ENCODE measurements at places on chromosomes 5 and 9.
A peak's percentile ranks its signal among the peaks of the same experiment; 100 is the strongest.

- DNase-seq, result no peak
Observed at GRCh38 chr5:72030237-72030636, 77.0 kb upstream of the MAP1B start.

- DNase-seq, result no peak
Observed at GRCh38 chr5:147156012-147156411, 78.8 kb upstream of the STK32A start.

DNA sequence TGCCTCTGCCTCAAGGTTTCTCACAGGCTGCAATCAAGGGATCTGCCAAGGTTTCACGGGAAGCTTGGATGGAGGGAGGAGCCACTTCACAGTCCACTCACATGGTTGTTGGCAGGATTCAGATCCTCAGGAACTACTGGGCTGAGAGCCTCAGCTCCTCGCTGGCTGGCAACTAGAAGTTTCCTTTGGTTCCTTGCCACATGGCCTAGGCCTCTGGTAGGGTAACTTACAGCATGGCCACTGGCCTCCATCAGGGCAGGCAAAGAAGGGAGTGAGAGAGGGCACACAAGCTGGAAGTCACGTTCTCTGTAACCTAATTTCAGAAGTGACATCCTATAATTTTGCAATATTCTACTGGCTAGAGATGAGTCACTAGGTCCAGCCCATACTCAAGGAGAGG, 32.2 kb downstream of the SPOCK1 start:
- peak; percentile 8 for DNase-seq

GRCh38 chr9:81182431-81182830, 506.9 kb downstream of the TLE1 start:
- peak; percentile 49 for DNase-seq

GRCh38 chr5:2900360-2900759, 148.9 kb upstream of the IRX2 start:
- DNase-seq, result no peak

GRCh38 chr9:79701651-79702050, 129.9 kb downstream of the TLE4 start:
- DNase-seq, result no peak

DNA sequence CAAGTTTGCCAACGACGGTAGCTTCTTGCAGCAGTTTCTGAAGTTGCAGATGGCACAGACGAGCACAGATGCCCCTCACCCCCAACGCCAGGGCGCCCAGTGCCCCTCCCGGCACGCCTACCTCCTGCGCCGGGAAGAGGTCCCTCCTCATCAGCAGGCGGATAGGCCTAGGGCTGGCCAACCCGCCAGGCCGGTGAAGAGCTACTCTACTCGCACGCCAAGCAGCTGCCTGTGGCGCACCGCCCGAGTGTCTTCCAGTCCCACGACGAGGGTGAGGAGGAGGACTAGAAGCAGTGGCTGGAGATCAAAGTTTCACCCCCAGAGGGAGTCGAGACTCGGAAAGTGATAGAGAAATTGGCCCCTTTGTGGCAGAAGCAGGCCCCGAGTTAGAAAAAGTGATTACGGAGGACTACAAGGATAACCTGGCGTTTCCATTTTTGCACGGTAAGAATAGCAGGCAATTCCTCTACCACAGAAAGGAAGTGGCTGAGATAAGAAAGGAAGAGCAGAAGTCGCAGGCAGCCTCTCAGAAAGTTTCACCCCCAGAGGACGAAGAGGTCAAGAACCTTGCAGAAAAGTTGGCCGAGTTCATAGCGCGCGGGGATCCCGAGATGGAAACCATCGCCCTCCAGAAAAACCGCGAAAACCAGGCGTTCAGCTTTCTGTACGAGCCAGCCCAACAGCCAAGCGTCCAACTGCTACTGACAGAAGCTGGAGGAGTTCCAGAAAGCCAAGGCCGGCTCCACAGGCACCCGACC, 170.4 kb downstream of the HINT1 start:
- DNase-seq, result no peak

DNA sequence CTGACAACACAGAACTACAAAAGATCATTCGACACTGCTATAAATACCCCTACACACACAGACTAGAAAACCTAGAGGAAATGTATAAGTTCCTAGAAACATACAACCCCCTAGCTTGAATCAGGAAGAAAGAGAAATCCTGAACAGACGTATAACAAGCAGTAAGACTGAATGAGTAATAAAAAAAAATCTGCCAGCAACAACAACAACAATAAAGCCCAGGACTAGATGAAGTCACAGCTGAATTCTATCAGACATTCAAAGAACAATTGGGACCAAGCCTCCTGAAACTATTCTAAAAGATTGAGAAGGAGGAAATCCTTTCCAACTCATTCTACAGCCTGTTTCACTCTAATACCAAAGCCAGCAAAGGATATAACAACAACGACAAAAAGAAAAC, 68.2 kb upstream of the SLIT3 start:
- DNase-seq, result no peak

DNA sequence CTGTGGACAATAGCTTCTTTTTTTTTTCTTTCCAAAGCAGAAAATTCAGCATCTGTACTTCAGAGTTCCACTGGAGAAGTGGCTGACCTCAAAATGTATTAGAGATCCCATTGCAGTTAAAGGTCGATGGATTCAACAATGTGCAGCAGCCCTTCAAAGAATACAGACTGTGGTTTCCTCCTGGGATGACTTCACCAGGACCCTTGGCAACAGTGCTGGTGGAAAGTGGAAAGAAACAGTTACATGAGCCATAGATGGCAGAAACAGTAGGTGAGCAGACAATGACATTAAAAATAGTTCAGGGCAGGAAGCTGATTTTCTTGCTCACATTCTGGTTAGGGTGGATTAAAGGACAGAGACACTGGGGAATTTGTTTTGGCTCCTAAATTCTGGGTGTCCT, 62.4 kb downstream of the SLC28A3 start:
- no peak for DNase-seq

- DNase-seq, result no peak
Observed at GRCh38 chr5:176736931-176737745, 73.2 kb upstream of the UNC5A start.

DNA sequence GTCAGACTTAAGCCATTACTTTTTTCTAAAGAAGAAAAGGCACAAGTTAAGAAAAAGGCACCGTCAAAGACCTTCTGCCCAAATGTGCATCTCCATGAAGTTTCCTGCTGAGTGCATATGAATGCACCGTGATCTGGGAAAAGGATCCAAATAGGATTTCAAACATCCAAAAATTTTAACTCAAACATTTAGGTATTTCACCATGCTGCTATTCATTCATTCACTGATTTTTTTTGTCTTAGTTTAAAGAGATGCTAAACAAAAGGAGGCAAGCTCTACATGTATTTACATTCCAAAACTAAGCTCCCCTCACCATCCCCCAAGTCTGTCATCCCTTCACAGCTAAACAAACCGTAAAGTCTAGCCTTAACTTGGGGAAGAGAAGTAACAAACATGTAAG, 291.9 kb downstream of the ARL15 start:
- DNase-seq, result no peak

DNA sequence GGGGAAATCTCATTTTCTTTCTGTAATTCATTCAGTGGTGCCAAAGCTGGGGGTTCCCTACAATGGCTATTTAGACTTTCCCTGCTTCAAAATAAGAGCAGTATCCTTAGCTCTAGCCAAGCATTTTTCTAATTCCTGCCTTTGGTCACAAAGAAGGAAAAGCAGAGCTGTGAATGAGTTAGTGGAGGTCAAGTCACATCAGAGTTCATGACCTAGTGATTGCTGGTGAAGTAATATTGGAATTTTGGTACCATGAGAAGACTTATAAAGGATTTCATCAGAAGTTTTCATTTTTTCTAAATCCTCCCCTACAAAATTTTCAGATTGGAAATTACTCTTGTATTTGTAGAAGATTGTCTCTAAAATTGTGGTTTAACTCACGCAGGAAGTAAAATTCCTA, 28.0 kb downstream of the DNAJC21 start:
- DNase-seq, result peak; percentile 6

- no peak for DNase-seq
Observed at GRCh38 chr9:115374724-115375268, 256.8 kb upstream of the TNC start.

DNA sequence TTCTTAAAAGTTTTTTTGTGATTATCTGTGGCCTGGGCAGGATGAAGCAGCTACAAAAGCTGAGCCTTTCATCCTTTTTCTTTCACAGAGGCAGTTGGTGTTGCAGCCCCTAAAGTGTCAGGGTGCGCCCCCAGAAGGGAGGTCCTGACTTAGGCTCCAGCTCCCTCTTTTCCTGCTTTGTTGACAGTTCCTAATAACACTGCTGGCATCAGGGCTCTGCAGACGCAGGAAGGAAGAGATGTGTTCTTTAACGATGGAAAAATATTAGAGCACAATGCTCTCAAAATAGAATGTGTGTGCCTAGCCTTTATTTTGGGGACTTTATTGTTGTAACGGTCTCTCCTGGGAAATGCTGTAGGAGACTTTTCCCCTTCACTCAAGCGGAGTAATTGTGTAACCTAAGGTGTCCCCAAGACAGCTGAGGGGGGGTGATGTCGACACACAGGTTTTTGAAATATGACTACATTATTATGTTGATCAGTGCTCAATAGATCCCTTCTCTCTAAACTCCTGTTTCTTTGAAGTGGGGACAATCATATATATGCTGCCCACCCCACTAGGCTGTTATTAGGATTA, 135.6 kb downstream of the SEMA6A start:
- DNase-seq, result no peak

DNA sequence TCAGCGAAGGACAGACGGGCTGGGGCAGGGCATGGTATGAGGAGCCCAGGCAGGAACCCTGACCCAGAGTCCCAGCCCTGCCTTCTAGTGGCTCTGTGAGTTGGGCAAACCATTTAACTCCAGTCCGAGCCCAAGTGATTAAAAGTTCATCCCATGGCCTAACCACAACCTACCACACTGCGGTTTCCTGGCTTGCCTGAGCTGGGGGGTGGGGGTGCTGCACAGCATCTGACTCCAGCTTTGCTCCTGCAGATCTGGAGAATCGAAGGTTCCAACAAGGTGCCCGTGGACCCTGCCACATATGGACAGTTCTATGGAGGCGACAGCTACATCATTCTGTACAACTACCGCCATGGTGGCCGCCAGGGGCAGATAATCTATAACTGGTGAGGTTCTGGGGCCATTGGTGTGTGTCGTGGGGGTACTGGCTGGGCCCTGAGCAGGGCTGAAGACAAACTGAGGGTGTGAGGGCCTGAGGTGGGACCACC, 49.0 kb downstream of the STOM start:
- DNase-seq, result no peak

DNA sequence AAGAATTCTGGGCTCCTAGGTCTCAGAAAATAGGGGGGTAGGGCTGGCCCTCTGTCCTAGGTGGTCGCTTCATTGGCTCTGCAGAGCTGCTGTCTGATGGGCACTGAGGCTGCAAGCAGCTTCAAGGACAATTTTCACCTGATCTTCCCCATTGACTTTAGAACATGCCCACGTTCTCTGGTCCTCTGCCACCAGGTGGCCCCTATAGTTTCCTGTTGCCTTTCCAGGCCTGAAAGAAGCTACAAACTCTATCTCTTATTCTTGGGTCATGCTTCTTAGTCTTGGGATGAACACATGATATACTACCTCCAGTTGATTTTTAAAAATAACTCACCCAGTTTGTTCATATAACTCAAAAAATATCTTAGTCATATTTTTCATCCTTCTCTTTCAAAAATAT, 26.3 kb downstream of the SPZ1 start:
- no peak for DNase-seq

GRCh38 chr9:4581035-4581760, 80.9 kb upstream of the PLPP6 start:
- DNase-seq, result no peak

- peak; percentile 59 for DNase-seq
Observed at GRCh38 chr5:100464418-100464817, 70.8 kb upstream of the FAM174A start.

- DNase-seq, result no peak
Observed at GRCh38 chr9:98825414-98825813, 17.9 kb downstream of the GALNT12 start.

DNA sequence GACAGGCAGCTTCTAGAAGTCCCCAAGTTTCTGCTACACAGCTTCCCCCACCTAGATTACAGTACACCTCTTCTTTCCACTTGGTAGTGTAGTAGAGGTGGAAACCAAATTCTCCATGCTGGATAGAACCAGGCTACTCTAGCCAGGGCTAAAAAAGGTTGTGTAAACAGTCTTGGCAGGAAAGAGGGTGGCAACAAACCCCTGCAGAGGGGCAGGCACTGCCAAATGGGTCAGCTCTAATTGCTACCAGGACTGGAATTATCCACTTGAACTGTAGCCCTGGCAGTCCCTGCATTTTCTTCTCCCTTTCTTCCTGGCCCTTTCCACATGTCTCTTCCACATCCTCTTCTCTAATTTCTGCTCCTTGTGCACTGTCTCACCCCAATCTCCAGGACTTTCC, 24.8 kb downstream of the RANBP3L start:
- DNase-seq, result no peak

- no peak for DNase-seq
Observed at GRCh38 chr5:142767911-142768310, 2.3 kb upstream of the ARHGAP26 start.

DNA sequence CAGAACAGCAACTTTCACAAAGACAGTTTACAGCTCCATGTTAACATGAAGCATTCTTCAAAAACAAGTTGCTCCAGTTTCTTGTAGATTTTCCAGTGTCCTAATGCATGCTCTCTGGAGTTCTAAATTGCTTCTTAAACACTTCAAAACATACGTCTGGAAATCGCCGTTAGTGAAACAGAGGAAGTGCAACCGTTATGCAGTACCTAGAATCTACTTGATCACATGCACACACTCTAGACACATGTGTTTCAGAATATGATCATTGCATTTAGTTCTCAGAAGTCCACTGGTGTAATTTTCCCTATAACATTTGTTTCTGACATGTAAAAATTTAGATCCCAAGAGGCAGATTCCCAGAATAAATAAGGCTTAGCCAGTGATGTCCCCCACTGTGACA, 41.1 kb upstream of the RUFY1 start:
- DNase-seq, result no peak

GRCh38 chr9:5799314-5799713, 33.6 kb downstream of the ERMP1 start:
- peak; percentile 31 for DNase-seq

DNA sequence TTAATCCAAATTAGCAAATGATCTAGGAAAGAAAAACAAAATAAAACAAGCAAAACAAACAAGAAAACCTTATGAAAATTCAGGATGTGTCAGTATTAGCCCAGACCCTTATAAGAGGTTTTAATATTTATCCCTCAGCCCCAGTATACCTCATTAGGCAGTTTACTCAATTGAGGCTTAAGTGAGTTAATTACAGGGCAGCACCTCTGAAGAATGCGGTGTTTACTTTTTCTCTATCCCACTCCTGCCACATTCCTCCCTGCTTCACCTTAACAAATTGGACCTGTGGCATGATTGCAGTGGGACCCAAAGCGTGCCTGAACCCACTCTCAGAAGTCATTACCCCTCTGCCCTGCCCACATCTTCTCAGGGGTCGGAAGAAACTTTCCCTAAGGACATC, 67.1 kb downstream of the SIL1 start:
- no peak for DNase-seq

GRCh38 chr9:121725008-121725775, 73.8 kb downstream of the DAB2IP start:
- peak; percentile 97 for DNase-seq

GRCh38 chr9:89865981-89866380, 261.2 kb downstream of the GADD45G start:
- no peak for DNase-seq
